ENCODE measurements at places on chromosomes 1 and 21. TPM values are rescaled to one million over a fixed set of nuclear protein-coding genes. Genes with fewer than 3 reads are reported as not detected.
A peak's percentile ranks its signal among the peaks of the same experiment; 100 is the strongest.

SLFNL1 gene
- total RNA-seq = 0.14 TPM

DNA sequence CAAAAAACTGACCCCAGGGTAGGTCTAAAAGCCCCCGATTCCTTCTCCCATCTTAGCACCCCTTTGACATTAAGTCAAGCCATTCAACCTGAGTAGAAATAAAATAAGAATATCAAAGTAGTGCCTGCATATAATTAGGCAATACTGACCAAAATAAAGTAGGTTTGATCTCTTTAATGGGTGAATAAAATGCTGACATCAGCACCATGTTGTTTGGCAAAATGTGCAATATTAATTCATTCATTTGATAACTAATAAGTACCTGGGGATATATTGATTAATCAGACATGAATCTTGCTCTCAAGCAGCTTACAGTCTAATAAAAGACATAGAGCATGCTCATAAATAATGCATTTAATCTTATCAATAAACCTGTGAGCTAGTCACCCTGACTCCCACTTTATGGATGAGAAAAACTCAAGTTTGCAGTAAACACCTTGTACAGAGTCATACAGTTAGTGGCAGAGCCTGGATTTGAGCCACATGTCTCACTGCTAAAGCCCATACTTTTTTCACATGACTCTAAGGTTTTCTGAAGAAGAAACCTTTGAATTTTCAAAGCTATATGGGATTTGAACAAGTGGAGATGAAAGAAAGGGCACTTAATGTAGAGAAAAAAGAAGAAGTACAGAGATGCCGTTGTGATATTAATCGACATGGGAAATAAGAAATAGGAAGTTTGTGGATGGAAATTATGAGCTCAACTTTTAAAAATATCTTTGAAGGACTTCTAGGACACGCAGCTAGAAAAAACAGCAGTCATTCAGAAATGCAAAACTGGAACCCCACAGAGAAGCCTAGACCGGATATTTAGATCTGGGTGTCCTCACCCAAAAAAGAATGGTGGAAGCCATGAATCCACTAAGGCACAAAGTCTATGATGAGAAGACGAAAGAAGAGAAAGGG is 183.9 kb downstream of the TOMM20 start:
- no peak for DNase-seq
- no peaks in the 10 kb centered on the region for H3K4me1 ChIP-seq
- H3K27ac ChIP-seq = no peak overlapping the region
- H3K27me3 ChIP-seq = no peaks in the 10 kb centered on the region

GRCh38 chr1:39691383-39692151 is at the start of gene HPCAL4:
HPCAL4 (minus strand) TSS chr1:39691433; CDS start chr1:39684603, 6,830 bp downstream.
- no peaks in the 10 kb centered on the region for H3K36me3 ChIP-seq
- peak; percentile 44 for DNase-seq
- H3K27ac ChIP-seq = no peak within 1 kb of the TSS
- peaks cover 87% of the 10 kb centered on the region for H3K27me3 ChIP-seq

- H3K36me3 ChIP-seq = peaks cover 3% of the 10 kb centered on the region
- no peaks in the 10 kb centered on the region for H3K27me3 ChIP-seq
- no peak overlapping the region for H3K4me3 ChIP-seq
Measured at GRCh38 chr1:227268943-227269342, 49.3 kb downstream of the CDC42BPA start.

FCRL5 gene
- total RNA-seq = not detected

- no peak overlapping the region for H3K27ac ChIP-seq
- DNase-seq = no peak
- H3K27me3 ChIP-seq = no peaks in the 10 kb centered on the region
- H3K4me1 ChIP-seq = no peaks in the 10 kb centered on the region
- H3K36me3 ChIP-seq = no peaks in the 10 kb centered on the region
Measured at GRCh38 chr1:57089855-57090254, 124.0 kb upstream of the C8B start.

GRCh38 chr1:106980121-106980520 is 76.4 kb upstream of the PRMT6 start:
- no peak for DNase-seq
- H3K27me3 ChIP-seq = no peaks in the 10 kb centered on the region
- H3K4me1 ChIP-seq = no peaks in the 10 kb centered on the region
- no peak overlapping the region for H3K27ac ChIP-seq
- H3K4me3 ChIP-seq = no peak overlapping the region

DNA sequence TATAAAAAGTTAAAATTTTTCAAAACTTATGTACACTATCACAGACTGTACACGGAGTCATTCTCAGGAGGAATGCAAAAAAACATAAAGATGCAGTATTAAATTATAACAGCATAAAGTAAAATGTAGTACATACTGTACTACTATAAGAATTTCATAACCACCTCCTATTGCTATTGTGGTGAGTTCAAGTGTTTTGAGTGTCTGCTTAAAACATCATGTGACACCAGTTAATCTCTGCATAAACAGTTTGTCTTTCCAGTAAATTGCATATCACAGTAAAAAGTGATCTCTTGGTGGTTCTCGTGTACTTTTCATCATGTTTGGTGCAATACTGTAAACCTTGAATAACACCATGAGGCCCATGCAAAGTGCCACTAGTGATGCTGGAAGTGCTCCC is 45.2 kb downstream of the SDCCAG8 start:
- DNase-seq = no peak
- no peak overlapping the region for H3K27ac ChIP-seq
- H3K4me1 ChIP-seq = no peaks in the 10 kb centered on the region
- no peak overlapping the region for H3K4me3 ChIP-seq
- H3K36me3 ChIP-seq = peaks cover 21% of the 10 kb centered on the region

DNA sequence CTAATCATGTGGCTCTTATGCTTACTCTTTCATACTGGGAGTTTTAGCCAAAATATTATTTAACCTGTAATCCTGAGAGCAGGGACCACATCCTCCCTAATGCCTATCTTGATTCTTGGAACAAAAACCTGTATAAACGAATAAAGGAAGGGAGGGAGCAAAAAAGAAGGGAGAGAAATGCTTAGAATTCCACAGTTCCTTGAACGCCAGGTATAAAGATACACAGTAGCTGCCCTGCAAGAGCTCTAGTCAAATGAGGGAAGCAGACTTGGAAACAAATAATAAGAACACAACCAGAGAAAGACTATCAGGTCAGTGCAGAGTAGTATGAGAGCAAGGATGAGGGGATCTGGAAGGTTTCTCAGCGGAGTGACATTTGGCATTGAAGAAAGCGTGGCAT is 116.3 kb downstream of the SLC30A10 start:
- H3K4me1 ChIP-seq = peaks cover 5% of the 10 kb centered on the region
- no peak overlapping the region for H3K4me3 ChIP-seq
- DNase-seq = no peak
- H3K27me3 ChIP-seq = peaks cover 2% of the 10 kb centered on the region
- H3K27ac ChIP-seq = no peak overlapping the region
- no peaks in the 10 kb centered on the region for H3K36me3 ChIP-seq

GRCh38 chr1:58779801-58780382 is 4.0 kb downstream of the JUN start:
- no peaks in the 10 kb centered on the region for H3K27me3 ChIP-seq
- peak overlapping the region; percentile 98 for H3K4me3 ChIP-seq
- no peak overlapping the region for H3K27ac ChIP-seq
- H3K36me3 ChIP-seq = peaks cover 8% of the 10 kb centered on the region

TNFRSF1B gene
- total RNA-seq = not detected

DNA sequence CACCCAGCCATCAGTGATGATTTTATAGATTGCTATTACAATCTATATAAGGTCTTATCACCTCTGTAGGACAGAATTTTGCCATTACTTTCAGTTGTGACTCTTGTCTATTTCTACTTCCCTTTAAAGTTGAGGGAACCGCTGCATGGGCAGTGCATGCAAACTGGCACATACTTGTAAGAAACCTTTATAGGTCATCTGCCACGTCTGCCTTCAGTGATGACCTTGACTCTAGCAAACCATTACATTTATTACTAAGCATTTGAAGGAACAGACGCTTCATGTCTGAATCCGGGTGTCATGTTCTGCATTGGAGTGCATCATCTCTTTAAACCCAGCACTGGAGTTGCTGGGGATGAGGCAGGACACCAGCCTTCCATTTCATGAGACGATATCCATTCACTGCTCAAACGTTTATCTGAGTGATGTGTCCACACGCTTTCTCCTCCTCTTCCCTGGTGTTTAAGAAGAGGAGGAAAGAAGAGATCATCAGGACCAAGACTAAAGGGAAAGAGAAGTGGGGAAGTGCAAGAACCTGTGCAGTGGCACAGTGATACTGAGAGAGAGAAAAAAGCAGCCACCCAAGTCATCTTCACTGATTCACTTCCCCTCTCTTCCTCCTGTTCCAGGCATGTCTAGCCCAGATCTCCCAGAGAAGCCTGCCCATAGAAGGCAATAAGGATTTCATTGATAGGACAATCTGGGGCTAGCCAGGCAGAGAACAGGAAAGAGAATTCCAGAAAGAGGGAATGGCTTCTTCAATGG is 14.1 kb downstream of the CCSAP start:
- DNase-seq = no peak
- H3K4me1 ChIP-seq = no peaks in the 10 kb centered on the region
- H3K36me3 ChIP-seq = peaks cover 7% of the 10 kb centered on the region
- no peak overlapping the region for H3K27ac ChIP-seq
- no peak overlapping the region for H3K4me3 ChIP-seq

DNA sequence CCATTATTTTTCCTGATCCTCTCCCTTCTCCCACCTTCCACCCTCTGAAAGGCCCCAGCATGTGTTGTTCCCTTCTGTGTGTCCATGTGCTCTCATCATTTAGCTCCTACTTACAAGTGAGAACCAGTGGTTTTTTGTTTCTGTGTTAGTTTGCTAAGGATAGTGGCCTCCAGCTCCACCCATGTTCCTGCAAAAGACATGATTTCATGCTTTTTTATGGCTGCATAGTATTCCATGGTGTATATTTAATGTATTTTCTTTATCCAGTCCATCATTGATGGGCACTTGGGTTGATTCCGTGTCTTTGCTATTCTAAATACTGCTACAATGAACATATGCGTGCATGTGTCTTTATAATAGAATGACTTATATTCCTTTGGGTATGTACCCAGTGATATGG is 89.4 kb upstream of the C1orf174 start:
- H3K27me3 ChIP-seq = no peaks in the 10 kb centered on the region
- no peak overlapping the region for H3K27ac ChIP-seq
- H3K4me3 ChIP-seq = no peak overlapping the region

DNA sequence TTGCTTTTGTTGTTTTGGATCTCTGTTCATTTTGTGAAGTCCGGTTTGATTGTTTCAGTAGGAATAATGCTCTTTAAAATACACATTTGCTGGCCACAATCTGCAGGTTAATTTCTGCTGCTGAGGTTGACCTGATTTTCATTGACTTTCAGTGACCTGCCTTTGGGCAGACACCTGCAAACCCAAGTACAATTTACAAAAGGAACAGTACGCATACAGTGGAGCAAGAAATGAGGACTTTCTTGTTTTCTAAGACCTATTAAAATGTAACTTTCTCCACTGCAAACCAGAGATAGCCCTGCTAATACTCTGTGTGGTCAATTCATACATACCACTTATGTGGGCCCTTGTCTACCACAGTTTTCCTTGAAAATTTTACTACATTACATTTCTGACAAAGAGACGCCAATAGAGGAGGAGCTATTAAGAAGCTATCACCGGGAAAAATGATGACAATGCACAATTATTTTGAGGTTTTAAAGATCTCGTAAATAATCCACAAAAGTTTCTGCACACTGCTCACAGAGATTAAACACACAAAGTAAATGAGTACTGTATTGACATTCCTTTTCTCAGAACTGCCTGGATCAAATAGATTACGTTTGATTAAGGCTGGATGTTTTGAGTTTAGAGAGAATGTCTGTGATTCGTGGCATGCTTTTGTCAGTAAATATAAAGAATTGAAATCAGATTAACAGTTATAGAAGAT is 141.9 kb downstream of the SDCCAG8 start:
- H3K4me3 ChIP-seq = no peak overlapping the region
- no peaks in the 10 kb centered on the region for H3K36me3 ChIP-seq
- no peak overlapping the region for H3K27ac ChIP-seq
- no peaks in the 10 kb centered on the region for H3K27me3 ChIP-seq

DNA sequence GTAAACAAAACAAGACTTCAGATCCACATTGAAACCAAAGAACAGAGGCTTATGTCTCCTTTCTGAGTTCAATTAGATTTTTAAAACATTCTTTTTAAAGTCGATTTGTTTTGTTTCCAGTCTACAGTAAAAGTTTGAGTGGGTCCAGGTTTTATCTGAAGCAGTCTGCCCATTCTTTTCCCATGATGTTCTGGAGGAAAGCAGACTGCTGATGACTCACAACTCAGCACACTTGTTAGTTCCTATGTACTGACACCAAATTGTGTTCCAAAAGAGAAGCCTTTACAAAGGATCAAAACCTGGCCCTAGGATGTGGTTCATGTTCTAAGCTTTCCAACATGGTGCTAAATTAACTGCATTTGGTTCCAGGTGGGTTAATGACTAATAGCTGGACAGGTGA is 11.4 kb upstream of the CCN1 start:
- peak; percentile 93 for DNase-seq
- no peak overlapping the region for H3K4me3 ChIP-seq
- H3K27me3 ChIP-seq = no peaks in the 10 kb centered on the region

- no peak overlapping the region for H3K27ac ChIP-seq
- H3K4me1 ChIP-seq = peaks cover 3% of the 10 kb centered on the region
Measured at GRCh38 chr1:15287035-15287979, 40.3 kb downstream of the FHAD1 start.

GRCh38 chr1:47262787-47263413 is 30.9 kb upstream of the TAL1 start:
- H3K4me3 ChIP-seq = no peak overlapping the region
- no peaks in the 10 kb centered on the region for H3K4me1 ChIP-seq
- no peak overlapping the region for H3K27ac ChIP-seq
- no peaks in the 10 kb centered on the region for H3K27me3 ChIP-seq

- peak; percentile 70 for DNase-seq
- no peaks in the 10 kb centered on the region for H3K36me3 ChIP-seq
- H3K27me3 ChIP-seq = no peaks in the 10 kb centered on the region
- H3K4me1 ChIP-seq = peaks cover 21% of the 10 kb centered on the region
Measured at GRCh38 chr1:84344286-84344685, 42.8 kb downstream of the SAMD13 start.

DNA sequence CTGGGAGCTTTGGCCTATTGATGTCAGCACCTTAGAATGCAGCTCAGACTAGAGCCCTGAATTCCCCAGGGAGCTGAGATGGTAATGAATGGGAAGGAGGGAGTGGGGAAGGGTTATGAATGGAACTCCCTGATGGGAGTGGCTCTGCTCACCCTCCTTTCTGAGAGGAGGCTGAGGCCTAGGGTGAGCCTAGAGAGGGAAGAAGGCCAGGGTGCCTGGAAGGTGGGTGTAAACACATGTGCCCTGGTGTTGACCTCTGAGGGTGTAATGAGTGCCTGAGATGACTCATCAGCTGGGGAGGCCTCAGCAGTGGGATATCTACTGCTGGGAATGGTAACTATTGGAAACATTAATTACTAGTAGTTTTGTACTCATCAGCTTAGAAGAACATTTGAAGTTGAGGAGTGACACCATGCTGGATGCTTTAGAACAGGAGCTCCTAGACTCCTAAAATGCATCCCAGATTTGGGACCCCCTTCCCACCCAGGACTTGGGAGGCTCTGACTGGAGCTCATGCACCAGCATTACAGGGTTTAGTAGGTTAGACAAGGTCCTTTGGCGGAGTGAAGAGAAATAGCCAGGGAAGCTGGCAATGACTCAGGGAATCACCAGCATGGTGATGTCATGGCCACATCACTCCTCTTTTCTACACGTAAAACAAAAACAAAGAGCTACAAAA is 16.0 kb upstream of the PIGV start:
- H3K36me3 ChIP-seq = peaks cover 61% of the 10 kb centered on the region
- peak overlapping the region; percentile 99 for H3K27ac ChIP-seq
- H3K4me1 ChIP-seq = peaks cover 46% of the 10 kb centered on the region
